ENCODE measurements at places on chromosomes 1 and 21. TPM values are rescaled to one million over a fixed set of nuclear protein-coding genes. Genes with fewer than 3 reads are reported as not detected.

ARMH1 gene
- total RNA-seq: 0.33 TPM

ILDR2 gene
- total RNA-seq: 8.1 TPM

DNA sequence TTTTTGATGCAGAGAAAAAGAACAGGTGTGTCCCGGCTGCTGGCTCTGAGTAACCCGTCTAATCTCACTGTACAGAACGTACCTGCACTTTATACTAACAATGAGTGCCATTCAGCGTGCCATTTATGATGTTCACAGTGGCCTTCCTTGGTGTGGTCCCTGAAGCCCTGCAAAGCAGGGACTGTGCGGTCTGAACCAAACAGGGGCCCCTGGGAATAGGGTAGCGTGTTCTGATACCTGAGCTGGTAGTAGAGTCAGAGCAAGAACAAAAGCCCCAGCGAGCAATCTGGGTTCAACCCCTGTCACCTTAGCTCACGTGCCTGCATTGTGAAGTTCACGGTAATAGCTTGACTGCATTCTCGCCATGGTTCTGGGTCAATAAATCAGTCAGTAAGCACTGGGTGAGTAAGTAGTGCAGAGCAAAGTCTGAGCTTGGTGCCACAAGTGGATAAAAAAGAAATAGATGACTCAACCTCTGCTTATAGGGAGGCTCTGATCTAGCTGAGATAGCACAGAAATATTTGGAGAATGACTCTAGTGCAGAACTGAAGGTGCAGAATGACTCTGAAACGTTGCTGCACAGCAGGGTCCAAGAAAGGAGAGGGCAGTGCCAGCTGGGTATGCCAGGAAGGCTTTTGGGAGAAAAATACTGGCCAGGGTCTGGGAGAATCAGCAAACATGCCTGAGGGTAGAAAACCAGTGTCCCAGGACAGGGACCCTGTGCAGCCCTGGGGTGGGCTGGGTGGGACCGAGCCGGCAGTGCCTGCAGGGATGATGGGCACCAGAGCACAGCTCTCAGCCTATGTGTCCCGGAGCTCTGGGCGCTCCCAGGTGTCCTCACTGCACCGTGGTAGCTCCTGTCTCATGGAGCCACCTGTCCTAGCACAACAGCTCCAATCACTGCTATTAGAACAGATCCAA lies 125.9 kb downstream of the RHOU start:
- H3K4me3 ChIP-seq: no peak overlapping the region
- H3K27me3 ChIP-seq: no peaks in the 10 kb centered on the region
- no peak overlapping the region for H3K27ac ChIP-seq

DNA sequence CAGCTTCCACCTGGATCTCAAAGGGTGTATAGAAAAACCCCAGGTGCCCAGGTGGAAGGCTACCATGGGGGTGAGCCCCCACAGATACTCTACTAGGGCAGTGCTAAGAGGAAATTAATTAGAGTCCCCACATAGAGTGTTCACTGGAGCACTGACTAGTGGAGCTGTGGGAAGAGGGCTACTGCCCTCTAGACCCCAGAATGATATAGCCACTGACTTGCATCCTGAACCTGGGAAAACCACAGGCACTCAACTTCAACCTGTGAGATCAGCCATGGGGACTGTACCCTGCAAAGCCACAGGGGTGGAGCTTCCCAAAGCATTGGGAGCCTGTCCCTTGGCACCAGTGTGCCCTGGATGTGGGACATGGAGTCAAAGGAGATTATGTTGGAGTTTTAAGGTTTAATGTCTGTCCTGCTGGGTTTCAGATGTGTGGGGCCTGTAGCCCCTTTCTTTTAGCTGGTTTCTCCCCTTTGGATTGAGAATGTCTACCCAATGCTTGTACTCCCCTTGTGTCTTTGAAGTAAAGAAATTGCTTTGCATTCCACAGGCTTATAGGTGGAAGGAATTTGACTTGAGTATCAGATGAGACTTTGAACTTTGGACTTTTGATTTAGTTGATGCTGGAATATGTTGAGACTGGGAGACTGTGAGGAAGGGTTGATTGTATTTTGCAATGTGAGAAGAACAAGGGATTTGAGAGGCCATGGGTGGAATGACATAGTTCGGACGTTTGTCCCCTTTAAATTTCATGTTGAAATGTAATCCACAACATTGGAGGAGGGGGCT lies 31.8 kb upstream of the CDC14A start:
- DNase-seq: no peak
- H3K27me3 ChIP-seq: no peaks in the 10 kb centered on the region
- H3K4me3 ChIP-seq: no peak overlapping the region
- no peaks in the 10 kb centered on the region for H3K4me1 ChIP-seq

- H3K27ac ChIP-seq: no peak overlapping the region
- H3K4me1 ChIP-seq: peaks cover 4% of the 10 kb centered on the region
- no peak for DNase-seq
- H3K4me3 ChIP-seq: no peak overlapping the region
- no peaks in the 10 kb centered on the region for H3K36me3 ChIP-seq
Measured at GRCh38 chr1:247444571-247444970, 13.3 kb downstream of the OR2B11 start.

DNA sequence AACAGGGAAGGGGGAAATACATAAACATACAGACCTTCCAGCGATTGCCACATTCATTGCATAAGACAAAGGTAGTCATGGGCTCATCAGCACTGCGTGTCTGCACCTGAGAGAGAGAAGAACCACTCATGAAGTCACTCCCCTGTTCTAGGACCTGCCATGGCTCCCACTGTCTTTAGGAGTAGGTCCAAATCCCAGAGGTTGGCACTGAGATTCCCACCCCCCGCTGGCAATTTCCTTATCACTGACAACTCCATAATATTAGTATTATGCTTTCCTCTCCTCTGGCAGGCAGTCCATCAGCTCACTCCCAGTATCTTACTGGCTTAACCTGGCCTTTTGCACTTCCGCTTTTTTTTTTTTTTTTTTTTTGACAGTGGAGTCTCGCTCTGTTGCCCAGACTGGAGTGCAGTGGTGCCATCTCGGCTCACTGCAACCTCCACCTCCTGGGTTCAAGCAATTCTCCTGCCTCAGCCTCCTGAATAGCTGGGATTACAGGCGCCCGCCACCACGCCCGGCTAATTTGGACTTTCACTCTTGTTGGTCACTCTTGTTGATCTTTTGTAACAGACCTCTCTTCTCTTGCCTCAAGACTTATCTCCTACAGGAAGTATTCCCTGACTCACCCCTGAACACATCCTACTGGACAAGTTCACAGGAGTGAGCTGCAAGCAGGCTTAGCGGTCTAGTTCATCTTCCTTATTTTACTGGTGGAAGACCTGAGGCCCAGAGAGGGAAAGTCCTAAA lies 14.8 kb upstream of the ZNF436 start:
- peaks cover 37% of the 10 kb centered on the region for H3K36me3 ChIP-seq
- peak; percentile 4 for DNase-seq
- no peak overlapping the region for H3K4me3 ChIP-seq
- no peaks in the 10 kb centered on the region for H3K27me3 ChIP-seq
- H3K27ac ChIP-seq: no peak overlapping the region

DNA sequence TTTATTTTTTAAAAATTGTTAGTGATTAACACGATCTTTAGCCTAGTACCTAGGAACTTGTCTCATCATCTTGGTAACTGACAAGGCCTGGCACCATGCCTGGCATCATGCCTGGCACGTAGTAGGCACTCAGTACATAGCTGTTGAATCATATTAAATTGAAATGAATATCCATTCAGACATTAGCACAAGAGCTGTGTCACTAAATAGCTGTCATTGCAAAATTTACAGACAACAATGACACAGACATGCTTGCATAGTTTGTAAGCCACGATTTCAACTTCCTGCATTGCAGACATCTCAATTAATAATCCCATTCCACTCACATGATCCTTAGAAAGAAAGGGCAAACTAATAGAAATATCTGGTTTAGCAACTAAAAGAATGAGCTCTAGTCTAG lies 15.4 kb upstream of the PHACTR4 start:
- H3K4me3 ChIP-seq: no peak overlapping the region
- DNase-seq: no peak
- H3K36me3 ChIP-seq: no peaks in the 10 kb centered on the region
- no peak overlapping the region for H3K27ac ChIP-seq
- H3K4me1 ChIP-seq: no peaks in the 10 kb centered on the region
- no peaks in the 10 kb centered on the region for H3K27me3 ChIP-seq

- H3K36me3 ChIP-seq: no peaks in the 10 kb centered on the region
- no peaks in the 10 kb centered on the region for H3K4me1 ChIP-seq
- DNase-seq: no peak
Measured at GRCh38 chr1:98467586-98467985, 193.9 kb upstream of the SNX7 start.

DNA sequence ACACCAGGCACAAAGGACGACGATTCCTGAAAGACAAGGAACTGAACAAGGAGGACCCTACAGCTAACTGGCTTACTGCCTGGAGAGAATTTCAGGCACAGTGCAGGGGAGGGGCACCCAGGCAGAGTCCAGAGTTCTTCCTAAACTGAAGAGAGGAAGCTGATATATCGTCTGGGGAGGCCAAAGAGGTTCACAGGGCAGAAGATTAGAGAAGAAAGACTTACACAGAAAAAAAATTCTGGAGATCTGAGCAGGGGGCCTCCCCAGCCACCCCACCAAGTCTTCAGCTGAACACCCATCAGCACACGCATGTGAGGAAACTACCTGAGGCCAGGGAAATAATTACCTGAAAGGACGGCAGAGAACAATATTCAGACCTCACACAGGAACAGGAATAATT lies 24.6 kb downstream of the SORT1 start:
- H3K27ac ChIP-seq: peak overlapping the region; percentile 91
- peaks cover 64% of the 10 kb centered on the region for H3K4me1 ChIP-seq
- H3K27me3 ChIP-seq: no peaks in the 10 kb centered on the region
- H3K36me3 ChIP-seq: no peaks in the 10 kb centered on the region
- DNase-seq: no peak

DNA sequence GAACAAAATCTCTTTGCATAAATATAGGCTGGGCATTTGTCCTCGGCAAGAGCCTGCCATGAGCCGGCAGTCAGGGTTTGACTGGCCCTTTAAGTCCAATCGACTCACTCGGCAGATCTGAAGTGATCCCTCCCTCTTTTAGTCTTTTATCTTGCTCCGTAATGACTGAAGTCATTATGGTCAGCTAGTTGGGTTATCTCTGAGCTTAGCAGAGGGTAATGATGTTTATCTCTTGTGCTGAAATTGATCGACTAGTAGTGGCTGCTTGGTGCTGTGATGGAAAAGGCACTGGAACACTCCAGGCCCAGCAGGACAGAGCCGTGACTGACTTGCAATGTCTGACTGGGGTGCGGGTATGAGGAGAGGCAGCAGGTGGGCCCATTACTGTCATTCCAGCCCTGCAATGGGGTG lies 468 bp upstream of the ABCA4 start:
- no peak overlapping the region for H3K4me3 ChIP-seq
- H3K27ac ChIP-seq: no peak overlapping the region
- no peaks in the 10 kb centered on the region for H3K27me3 ChIP-seq
- DNase-seq: no peak
- H3K4me1 ChIP-seq: no peaks in the 10 kb centered on the region

DNA sequence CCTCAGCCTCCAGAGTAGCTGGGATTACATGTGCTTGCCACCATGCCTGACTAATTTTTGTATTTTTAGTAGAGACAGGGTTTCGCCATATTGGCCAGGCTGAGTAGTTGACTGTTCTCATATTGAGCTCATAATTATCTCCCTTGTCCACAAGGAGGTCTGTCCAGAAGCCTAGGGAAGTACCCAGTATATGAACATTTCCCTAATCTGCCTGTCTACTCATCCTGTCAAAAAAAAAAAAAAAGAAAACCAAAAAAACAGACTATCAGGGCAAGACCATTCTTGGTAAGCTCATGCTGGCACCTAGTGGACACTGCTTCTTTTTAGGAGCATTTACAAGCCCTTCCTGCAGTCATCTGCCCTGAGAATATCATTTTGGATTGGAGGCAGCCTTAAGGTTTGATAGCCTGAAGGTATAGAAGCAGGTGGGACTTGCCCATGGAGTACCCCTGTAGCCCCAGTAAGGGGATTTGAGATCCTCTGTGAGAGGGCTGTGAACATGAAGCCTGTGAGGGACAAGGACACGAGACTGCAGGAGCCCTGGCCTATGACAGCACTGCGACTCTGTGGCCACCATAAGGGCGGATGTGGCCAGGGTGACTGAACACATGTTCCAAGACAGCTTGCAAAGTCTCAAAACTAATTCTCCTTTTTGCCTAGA lies 10.8 kb upstream of the DUSP12 start:
- peak overlapping the region; percentile 28 for H3K27ac ChIP-seq
- H3K4me3 ChIP-seq: no peak overlapping the region
- DNase-seq: peak; percentile 69
- no peaks in the 10 kb centered on the region for H3K36me3 ChIP-seq
- H3K4me1 ChIP-seq: no peaks in the 10 kb centered on the region

DNA sequence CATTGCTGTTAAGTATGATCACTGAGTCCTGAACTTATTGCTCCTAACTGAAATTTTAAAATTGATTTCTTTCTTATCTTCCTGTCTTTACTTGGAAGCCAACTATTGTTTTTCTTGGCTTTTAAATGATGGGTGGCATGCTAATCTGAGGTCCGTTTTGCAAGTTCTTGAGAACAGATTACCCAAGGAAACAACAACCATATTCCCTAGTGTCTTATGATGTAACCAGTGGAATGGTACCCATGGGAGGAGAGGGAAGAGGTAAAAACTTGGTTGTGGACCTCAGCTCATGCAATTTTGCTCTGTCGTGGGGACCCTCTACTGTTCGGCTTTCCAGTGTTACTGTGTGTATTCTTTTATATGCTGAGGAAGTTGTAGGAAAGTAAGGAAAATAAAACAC lies 454.8 kb upstream of the ADAMTS5 start:
- H3K27me3 ChIP-seq: no peaks in the 10 kb centered on the region
- DNase-seq: no peak
- H3K27ac ChIP-seq: no peak overlapping the region
- no peak overlapping the region for H3K4me3 ChIP-seq
- H3K36me3 ChIP-seq: no peaks in the 10 kb centered on the region

DNA sequence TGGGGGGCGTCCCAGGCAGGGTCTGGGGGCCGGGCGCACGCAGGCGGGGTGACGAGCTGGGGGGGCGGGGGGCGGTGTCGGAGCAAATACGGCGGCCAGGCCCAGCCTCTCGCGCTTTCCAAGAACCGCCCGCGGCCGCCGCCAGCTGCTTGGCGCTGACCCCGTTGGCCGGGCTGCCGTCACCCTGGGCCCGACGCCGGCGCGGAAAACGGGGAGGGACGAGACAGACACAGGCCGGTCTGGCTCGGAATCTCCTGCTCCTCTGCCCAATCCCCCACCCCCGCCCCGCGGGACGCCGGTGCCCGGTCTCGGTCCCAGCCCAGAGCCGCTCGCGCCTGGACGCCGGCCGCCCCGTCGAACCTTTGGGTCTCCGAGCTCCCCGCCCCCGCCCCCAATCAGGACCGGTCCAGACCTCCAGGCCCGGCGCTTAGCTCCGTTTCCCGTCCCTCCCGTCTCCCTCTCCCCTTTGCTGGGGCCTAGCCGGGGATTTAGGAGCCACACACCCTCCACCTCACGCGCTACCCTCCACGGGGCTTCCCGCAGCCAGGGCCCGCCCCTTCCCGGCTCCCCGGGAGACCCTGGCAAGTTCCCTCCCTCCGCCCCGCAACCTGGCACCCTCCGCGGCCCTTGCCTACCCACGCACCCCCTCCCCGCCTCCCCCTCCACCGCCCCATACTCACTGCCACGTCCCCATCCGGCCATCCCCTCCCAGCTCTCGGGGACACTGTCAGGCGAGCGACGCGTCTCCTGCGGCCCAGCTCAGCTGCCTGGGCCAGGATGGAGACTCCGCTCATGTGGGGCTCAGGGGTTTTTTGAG lies 800 bp upstream of the MMP23B start:
- peak overlapping the region; percentile 85 for H3K27ac ChIP-seq
- H3K36me3 ChIP-seq: peaks cover 29% of the 10 kb centered on the region
- DNase-seq: peak; percentile 89
- peaks cover 15% of the 10 kb centered on the region for H3K4me1 ChIP-seq
- peaks cover 17% of the 10 kb centered on the region for H3K27me3 ChIP-seq

- DNase-seq: no peak
- H3K36me3 ChIP-seq: no peaks in the 10 kb centered on the region
- no peak overlapping the region for H3K4me3 ChIP-seq
- no peaks in the 10 kb centered on the region for H3K27me3 ChIP-seq
Measured at GRCh38 chr1:171122893-171123292, 32.2 kb downstream of the FMO3 start.

Data from sigmoid colon (tissue), 7 donors.